ENCODE measurements at places on chromosomes 1 and 21.

DNA sequence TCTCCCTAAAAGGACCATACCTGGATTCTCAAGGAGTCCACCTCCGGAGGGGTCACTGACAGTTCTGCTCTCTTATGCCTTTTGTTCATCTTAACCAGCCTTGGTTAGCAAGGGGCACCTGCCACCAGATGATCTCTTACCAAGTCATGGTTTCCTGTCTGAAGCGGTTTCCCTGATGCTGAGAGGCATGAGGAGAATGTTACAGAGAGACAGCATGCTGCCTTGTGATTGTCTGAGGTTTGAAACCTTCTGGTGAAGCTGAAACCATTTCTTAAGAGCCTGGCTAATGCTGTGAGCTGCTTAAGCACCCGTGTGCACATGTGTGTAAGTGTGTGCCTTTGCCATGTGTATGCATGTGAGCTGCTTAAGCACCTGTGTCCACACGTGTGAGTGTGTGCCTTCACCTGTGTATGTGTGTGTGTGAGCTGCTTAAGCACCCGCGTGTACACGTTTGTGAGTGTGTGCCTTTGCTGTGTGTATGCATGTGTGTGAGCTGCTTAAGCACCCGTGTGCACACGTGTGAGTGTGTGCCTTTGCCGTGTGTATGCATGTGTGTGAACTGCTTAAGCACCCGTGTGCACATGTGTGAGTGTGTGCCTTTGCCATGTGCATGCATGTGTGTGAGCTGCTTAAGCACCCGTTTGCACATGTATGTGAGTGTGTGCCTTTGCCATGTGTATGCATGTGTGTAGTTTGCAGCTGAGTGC is 136.4 kb upstream of the COL6A1 start:
- DNase-seq = no peak

DNA sequence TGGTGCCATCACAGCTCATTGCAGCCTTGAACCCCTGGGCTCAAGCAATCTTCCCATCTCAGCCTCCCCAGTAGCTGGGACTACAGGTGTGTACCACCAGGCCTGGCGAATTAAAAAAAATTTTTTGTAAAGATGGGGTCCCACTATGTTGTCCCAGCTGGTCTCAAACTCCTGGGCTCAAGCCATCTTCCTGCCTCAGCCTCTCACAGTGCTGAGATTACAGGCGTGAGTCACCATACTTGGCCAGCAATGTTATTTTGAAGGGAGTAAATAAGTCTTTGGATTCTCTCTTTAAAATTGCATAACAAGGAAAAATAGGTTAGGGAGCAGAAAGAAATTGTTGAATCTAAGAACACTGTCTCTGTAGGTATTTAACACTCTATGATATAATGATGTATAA is 111.3 kb downstream of the RPS6KC1 start:
- no peak for DNase-seq

GRCh38 chr1:63748046-63748580 is 25.7 kb upstream of the ROR1 start:
- DNase-seq = no peak

DNA sequence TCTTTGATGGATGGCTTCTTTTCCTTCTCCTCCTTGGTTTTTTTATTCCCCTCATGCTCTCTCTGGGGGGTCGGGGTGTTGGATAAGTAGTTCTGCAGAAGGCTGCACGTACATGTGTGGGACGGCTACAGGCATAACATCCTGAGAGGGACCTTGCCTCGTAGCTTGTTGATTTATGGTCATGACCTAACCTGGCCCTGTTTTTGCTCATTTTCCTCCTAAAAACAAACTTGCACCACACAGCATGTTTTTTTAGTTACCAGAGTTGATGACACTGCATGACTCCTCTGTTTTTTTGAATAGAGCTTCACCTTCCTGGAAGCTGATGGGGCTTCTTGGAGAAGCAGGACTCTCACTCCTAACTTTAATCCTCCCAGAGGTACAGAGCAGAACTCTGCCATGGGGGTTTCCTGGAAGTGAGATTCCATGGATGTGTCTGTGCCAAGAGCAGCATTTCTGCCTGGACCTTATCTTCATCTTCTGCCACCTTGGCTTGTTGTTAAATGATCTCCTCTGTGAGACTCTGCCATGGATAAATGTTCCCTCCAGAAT is 114.7 kb downstream of the PAPPA2 start:
- DNase-seq = no peak

- no peak for DNase-seq
Observed at GRCh38 chr1:155287987-155288543, 10.8 kb downstream of the HCN3 start.

- no peak for DNase-seq
Observed at GRCh38 chr1:22117851-22118250, 25.0 kb downstream of the WNT4 start.

DNA sequence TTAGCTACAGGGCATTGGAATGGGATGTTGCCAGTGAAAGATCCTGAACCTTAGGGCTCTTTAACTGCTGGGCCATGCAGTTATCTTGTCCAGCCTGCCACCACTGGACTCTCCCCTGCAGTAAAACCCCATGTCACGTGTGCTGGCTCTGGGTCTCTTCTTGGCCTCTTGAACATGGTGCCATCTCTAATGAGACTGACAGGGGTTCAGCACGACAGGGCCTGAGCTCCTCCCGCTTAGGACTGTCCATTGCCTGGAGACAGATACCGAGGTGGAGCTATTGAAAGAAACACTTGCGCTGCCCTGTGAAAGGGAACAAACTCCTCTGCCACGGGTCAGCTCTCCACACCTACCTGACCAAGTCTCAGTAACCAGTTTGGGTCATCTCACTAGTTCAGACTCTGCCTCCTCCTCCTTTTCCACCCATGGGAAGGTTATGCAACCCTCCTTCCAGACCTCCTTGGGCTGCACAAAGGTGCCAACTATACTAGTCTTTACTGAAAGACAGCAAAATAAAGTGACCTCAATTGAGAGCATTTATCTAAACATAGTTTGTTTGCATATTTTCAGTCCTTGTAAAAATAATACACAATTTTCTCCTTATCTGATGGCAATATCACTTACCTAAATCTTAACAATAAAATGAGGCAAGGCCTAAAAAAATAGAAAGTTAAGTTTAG is 66.0 kb downstream of the GNG12 start:
- no peak for DNase-seq

DNA sequence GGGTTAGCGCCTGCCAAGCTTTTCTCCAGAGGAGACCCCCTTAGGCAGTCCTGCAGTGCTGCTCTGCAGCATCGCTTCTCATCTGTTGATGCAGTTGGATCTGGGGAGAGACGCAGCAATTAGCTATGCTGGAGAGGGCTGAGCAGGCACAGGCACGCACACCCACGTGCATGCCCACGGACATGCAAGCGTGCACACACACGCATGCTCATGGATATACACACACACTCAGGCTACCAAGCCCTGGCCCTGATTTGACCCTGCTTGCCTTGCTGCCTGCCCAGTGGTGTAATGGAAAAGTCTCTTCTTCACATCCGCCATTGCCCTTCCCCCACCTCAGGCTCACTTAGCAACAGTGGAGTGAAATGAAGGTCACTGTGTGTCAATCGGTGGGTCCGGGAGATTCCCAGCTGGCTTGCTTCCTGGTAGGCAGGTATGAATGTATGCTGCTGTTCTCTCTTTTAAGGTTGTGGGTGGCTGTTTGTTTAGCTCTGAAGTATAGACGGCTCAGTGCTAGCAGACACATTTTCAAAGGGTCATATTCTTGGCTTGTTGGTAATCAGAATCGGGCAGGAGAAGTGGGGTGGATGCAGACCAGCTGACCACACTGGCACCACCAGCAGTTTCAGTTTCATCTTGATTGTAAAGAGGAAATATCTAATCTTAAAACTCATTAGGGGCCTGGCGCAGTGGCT is 9.5 kb downstream of the ATP1B1 start:
- no peak for DNase-seq

- DNase-seq = no peak
Observed at GRCh38 chr21:21851205-21851604, 853.0 kb downstream of the NCAM2 start.

DNA sequence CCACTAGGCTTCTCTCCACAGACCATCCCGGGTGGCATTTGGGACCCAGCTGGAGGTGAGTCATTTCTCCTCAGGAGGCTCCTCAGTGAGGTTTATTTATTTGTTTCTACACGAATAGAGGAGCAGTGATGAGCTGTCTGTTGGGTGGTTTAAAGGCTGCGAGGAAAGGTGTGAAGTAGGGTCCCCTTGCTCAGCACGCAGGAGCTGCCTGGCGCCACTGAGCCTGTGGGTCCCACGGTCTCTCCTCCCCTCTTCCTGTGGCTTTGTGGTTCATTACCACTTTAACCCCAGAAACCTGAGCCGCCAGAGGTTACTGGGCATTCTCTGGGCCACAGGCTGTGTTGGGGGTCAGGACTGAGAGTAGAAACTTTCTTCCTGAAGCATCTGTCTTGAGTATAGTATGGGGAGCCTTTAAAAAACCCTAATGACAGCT is 39.9 kb downstream of the IL6R start:
- no peak for DNase-seq

- DNase-seq = no peak
Observed at GRCh38 chr1:234405676-234406075, 32.4 kb downstream of the COA6 start.

DNA sequence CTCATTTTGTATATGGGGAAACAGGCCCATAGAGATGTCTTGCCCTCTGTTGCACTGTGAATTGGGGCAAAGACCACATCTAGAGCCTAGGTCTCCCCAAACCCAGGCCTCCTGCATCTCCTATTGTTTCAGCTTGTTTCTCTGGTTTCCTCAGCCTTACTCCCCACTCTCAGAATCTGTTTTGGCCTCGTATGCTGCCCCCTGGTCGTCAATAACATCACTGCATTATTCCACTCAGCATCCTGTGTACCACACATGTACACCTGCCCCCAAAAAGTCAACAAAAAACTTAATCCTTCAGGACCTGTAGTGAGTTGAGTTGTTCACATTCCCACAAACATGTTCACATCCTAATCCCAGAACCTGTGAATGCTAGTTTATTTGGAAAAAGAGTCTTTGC is 184.8 kb downstream of the BRINP2 start:
- no peak for DNase-seq

GRCh38 chr1:17599291-17599953 is 59.9 kb downstream of the ARHGEF10L start:
- no peak for DNase-seq

GRCh38 chr1:27006683-27007082 is 6.0 kb downstream of the TENT5B start:
- no peak for DNase-seq

- no peak for DNase-seq
Observed at GRCh38 chr1:58982259-58982998, 198.6 kb upstream of the JUN start.

GRCh38 chr1:184350573-184350972 is 36.3 kb upstream of the C1orf21 start:
- DNase-seq = no peak

- DNase-seq = no peak
Observed at GRCh38 chr1:79220509-79220908, 214.0 kb upstream of the ADGRL4 start.

DNA sequence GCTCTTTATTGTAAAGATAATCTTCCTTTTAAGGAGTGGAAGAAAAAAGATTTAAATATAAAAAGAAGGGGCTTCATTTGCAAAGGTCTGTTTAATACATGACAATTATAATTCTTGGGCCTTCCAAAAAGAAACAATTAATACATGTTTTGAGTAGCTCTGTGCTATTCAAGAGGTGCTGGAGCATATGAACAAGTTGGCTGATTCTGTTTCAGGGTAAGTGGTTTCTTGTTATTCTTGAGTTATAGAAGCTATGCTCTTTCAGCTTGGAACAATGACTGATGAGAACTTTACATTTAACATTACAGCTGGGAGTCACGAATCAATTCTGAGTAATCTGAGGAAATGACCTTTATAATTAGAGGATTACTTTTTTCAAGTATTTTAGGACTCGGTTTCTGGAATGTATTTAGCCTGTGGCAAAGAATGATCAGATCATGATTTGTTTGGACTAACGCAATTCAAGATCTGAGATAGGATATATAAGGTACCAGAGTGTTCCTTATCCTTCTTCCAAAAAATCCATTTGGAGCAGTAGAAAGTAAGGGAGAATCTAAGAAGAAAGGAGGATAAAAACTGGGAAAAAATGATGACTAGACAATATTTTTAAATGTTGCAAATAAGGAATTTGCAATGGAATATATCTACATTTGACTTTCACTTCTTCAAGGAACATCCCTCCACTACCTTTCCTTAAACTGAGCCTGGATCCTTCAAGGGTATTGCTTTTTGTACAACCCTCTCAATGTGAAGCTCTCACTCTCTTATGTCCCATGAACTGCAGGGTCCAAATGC is 77.1 kb upstream of the KCTD3 start:
- DNase-seq = no peak

GRCh38 chr1:24452922-24453485 is 37.4 kb downstream of the NIPAL3 start:
- DNase-seq = no peak
